CD4-positive, alpha-beta T cell treated with Interleukin-17A for 1 hour (primary cell): ENCODE measurements at places on chromosomes 11 and 22.

GRCh38 chr11:83002053-83002452 is 69.6 kb downstream of the RAB30 start:
- peak; percentile 21 for DNase-seq

- no peak for DNase-seq
These were observed 165.6 kb downstream of the DBX1 start for GRCh38 chr11:19994672-19995071.

GRCh38 chr22:26182723-26183122 is 13.5 kb downstream of the SEZ6L start:
- no peak for DNase-seq

DNA sequence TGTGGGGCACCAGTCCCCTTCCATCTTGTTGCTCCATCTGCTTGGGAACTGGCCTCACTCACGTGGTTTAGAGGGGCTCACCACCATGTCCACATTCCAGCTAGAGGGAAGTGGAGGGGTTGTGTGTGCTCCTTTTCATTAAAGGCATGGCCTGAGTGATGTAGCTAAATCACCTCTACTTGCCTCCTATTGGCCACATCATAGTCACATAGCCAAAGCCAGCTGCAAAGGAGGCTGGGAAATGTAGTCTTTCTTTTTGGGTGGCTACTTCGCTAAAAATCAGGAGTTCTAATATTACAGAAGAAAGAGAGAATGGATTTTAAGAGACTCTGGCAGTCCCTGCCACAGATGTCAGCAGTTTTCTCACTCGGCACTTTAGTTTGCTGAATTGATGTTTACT is 63.0 kb upstream of the ALX4 start:
- DNase-seq = no peak

- peak; percentile 70 for DNase-seq
These were observed 3.8 kb upstream of the OR5A2 start for GRCh38 chr11:59429924-59430516.

GRCh38 chr11:125955856-125956255 is 10.0 kb downstream of the VSIG10L2 start:
- no peak for DNase-seq

DNA sequence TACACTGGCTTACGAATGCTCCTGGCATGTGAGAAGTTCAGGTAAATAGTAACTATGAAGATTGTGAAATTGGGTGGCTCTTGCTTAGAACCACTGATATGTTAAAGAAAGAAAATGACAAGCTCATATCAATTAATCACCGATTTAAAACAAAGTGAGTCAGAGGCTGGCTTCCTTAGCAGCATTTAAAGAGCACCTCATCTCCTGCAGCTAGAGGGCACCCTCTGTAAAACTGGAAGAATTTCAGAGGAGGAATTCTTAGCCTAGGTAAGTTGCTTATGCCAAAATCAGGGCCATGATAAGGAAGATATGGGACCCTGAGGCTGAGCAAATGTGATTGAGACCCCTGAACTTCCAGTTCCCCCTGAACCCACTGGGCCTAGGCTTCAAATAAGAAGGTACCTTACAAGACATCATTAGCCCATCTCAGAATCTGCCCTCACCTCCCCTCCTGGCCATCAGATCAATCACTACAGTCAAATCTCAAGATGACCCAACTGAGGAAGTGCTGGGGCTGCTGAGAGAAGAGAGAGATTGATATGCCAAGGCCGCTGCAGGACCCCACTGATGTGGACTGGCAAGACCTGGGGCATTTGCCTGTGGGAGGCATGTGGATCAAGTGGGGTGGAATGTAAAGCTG is 8.6 kb upstream of the CD3E start:
- DNase-seq = peak; percentile 74

- DNase-seq = no peak
These were observed 49.5 kb downstream of the PAX6 start for GRCh38 chr11:31761636-31762035.

DNA sequence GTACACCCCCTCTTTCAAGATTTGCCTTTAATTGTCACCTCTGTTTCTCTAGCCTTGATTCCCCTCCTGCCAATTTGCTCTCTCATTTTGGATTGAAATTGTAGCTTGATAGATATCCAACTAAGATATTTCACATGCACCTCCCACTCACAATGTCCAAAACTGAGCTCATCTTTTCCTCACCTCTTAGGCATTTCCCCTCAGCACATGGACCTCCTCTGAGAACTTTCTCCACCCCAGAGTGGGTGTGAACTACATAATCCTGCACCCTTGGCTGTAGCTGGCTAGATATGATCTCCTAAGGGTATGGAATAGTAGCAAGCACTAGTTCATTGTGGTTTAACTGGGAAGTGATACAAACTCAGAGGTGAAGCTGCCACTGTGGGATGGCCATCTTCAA is 91.5 kb upstream of the SESN3 start:
- DNase-seq = no peak
